ENCODE measurements at places on chromosomes 2 and 18.

DNA sequence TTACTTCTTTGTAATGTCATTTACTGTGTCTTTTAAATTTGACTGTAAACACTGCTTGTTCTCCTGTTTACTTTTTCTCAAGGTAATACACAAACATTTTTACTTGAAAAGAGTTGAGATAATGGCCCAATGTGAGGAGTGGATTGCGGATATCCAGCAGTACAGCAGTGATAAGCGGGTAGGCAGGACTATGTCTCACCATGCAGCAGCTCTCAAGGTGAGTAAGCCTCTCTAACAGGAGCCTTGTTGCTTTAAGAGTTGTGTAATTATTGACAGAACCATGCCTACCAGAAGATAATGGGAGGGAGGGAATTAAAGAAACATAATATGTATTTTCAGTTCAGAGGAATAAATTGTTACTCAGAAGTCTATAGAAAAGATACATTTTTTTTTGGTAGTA lies 16.5 kb upstream of the TTC27 start:
- no peak for DNase-seq

DNA sequence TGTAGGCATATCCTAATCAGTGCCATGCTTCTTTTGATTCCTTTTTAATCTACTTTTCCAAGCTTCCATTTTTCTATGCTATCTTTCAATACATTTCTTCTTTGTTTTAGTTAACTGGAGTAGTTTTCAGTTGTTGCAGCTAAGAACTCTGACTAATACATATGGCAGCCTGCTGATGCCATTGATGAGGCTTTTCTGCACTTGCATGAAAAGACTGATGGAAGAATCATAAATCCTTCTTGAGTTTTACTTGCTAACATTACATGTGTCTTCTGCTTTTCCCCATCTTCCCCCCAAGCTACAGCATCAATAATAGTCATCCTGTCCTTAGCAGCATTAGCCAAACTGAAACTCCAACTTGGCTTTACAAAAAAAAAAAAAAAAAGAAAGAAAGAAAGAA lies 203.3 kb downstream of the LRP1B start:
- DNase-seq: no peak

- DNase-seq: no peak
Observed at GRCh38 chr2:85012855-85013254, 41.9 kb downstream of the KCMF1 start.

DNA sequence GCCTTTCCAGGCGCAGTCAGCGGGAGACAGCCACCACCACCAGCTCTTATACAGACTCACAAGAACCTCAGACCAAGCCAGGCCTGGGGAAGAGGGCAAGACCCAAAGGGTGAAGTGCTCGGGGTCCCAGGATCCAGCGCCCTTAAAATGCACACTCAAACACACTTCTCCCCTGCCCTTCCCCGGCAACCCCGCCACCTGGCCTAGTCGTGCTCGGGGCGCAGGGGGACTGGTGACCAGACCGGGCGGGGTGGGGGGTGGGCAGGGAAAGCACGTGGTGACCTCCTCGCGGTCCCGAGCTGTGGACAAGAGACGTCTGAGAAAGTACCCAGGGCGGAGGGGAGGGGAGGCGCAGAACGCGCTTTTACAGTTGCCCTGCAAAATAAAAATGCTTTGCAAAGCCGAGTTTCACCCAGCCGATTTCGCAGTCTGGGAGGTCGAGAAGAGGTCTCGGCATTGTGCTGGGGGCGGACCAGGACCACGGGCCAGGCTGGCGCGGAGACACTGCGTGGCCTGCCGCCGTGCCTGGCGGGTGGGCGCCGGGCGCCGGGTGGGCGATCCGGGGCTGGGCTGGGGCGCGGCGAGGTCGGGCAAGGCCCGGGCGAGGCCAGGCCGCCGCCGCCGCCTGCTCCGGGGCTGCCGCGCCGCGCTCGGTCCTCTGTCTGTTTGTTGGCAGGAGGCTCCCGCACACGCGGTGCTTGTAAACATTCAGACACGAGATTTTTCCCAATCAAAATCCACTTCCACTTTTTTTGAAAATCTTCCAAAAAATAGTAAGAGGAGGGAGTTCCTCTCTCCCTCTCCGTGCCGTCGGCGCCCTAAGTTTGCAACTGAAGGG lies 2.0 kb downstream of the BCL11A start:
- DNase-seq: peak; percentile 33

GRCh38 chr2:939936-940601 lies 10.6 kb upstream of the SNTG2 start:
- no peak for DNase-seq

DNA sequence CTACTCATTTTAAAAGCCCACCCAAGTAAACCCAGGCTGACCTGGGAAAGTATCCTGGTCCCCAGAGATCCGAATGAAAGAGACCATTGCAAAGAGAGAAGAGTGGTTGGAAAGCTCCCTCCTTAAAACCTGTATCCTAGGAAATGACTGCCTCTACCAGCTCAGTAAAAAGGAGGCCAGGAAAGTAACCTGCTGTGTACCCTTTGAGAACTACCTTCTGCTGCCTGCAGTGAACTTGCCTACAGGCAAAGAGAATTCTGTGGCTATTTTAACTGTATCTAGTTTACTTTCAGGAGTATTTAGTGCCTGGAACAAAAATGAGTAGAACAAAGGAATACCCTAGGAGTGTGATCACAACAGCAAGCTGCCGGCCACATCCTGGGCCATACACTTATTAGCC lies 641.7 kb upstream of the NRXN1 start:
- no peak for DNase-seq

DNA sequence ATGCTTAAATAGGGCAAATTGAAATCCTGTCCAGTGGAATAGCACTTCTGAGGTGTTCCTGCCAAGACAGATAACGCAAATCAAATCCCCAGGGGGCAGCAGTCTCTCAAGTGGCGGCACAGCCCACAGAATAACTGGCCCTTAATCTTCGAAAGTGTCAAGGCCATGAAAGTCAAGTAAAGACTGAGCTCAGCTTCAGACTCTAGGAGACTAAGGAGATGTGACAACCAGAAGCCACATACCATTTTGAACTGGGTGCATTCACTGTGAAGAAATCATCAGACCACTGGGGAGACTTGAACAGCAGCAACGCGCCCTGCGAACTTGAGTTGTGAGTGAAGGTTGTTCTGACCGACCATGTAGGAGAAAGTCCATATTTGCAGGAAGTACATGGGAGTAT lies 66.0 kb upstream of the ASAP2 start:
- no peak for DNase-seq

DNA sequence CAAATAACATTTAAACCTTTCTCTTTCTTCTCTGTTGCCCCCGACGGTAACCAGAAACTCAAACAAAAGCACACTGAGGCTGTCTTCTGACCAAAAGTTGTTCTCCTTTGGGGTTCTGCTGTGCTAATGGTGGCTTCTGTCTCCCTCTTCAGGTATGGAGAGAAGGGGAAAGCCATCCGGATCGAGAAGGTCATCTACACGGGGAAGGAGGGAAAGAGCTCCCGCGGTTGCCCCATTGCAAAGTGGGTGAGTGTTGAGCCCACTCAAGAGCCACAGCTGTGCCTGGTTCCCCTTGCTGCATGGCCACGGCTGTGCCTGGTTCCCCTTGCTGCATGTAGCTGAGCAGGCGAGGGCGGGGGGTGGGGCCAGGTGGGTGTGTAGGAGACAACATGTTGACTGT lies 67.4 kb downstream of the BOLA3 start:
- no peak for DNase-seq

DNA sequence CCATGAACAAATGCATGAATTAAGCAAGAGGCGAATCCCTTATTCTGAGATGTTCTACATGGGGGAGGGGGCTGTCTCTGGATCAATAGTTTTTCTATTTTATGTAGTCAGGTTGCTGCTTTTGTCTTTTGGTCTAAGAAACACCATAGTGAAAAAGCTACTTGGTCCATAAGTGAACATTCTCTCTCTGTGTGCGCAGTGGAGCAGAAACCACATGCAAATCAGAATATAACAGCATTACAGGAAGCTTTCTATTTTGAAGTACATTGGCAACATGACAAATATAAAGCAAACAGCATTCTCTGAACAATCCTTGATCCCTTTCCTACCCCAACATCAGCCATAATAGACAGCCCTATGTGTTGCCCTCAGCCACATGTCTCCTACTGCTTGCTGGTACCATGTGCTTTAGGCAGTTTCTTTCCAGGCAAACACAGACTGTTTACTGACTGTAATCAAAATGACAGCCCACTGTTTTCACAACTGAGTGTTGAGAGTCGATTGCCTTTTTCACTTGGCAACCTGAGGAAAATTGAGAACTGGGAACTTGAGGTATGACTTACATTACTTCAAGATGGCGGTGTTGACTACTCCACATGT lies 10.6 kb downstream of the SCN3A start:
- DNase-seq: no peak

GRCh38 chr2:129721236-129721635 lies 258.2 kb upstream of the RAB6C start:
- no peak for DNase-seq

- no peak for DNase-seq
Observed at GRCh38 chr2:229586746-229587705, 127.3 kb downstream of the DNER start.

Data from GF-D8 (cell line).